ENCODE measurements at places on chromosomes 7 and 10.

- no peak for DNase-seq
Measured at GRCh38 chr10:28558923-28559508, 26.1 kb downstream of the WAC start.

GRCh38 chr7:7183061-7183837 is 905 bp downstream of the C1GALT1 start:
- peak; percentile 23 for DNase-seq

DNA sequence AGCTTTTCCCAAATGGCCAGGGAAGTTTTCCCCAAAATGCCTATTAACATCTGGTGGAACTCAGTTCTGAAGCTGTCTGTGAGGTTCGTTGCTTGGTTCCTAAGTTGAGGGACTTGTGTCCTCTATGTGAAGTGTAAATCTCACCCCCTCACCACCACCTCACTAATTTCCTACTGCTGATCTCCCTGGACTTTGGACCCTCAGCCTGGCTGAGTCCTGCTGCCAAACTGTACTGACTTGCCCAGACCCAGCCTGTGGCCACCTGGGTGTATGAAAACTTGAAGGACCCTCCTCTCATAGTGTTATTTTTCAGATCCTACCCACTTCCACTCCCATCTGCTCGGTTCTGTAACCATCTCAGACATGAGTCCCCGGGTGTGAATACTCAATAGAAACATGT is 94.9 kb downstream of the MET start:
- no peak for DNase-seq

DNA sequence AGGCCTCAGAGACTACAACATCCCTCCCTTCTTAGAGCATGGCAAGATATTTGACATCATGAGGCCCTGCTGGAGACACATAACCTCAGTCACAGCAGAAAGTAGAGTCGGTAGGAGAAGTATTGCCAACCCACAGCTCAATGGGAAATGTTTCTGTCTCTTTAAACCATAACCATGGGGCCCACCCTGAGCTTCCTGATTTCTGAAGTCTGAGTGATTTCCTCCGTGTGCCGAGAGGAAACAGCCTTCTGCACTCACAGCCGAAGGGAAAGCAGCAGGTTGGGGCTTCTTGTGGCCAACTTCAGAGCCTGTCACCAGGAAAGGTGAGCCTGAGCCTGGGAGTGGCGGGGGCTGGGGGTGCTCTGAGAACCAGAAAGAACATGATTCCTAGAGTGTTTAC is at the start of gene GIMAP1:
GIMAP1 (plus strand) TSS at position 246 of the 400 bp plus-strand sequence. CDS start 2,435 bp downstream, outside the sequence.
- DNase-seq: no peak

GRCh38 chr7:130275826-130276297 is 9.2 kb downstream of the CPA2 start:
- DNase-seq: no peak

- DNase-seq: no peak
Measured at GRCh38 chr7:144827621-144828020, 8.2 kb downstream of the TPK1 start.

DNA sequence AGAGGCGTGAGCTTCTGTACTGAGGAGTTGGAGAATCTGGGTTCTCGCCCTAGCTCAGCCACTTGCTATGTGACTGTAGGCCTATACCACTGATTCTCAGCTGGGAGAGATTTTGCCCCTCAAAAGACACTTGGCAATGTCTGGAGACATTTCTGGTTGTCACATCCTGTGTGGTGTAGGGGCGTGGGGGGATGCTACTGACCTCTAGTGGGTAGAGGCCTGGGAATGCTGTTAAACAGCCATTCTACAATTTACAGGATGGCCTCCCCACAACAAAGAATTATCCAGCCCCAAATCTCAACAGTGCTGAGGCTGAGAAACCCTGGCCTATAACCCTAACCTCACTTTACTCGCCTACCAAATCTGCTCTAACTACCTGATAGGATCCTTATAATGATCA is 58.8 kb upstream of the GAD2 start:
- DNase-seq: no peak

Measured in GM12891 (cell line).